ENCODE measurements at places on chromosomes 5 and 9.

DNA sequence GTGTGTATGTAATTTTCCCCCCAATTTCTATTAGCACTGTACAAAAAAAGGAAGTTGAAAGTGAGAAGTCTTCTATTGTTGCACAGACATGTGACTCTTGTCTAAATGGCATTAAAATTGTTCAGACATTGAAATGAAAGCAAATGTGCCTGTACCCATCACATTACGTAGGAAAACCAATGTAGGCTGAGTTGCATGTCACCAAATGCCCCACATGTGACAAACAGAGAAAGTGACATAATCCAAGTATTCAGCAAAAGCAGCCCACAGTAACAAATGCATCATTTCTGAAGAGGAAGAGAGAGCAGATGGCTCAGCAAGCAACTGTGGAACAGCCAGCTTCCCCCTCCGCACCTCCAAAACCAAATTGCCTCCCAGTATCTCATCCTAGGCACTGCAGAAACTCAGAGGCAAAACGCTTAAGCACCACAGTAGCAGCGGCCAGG lies 161.5 kb upstream of the NR4A3 start:
- no peak for DNase-seq

DNA sequence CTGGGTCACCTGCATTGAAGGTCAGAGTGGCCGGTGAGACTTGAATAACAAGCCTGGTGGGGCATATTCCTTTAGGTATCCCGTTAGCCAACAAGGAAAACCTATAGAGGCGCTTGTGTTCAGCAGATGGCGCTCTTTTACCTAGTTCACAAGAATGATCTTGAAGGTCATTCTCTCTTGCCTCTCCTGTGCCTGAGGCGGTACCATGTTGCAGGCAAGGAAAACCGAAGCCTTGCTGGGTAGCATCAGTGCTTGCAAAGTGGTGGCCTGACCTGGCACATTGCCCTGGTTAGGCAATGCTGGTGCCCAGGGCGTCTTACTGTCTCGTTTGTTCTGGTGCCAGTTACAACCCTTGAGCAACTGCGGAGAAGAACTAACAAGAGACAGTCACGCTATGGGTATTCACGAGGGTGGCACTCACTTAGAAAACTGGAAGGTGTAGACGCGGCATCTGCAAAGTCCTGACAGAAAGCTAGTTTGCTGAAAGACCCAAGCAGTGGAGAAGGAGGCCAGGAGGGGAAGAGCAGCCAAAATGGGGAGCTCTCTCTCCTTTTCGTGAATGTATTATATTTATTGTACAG lies 56.7 kb downstream of the AOPEP start:
- DNase-seq, result no peak

DNA sequence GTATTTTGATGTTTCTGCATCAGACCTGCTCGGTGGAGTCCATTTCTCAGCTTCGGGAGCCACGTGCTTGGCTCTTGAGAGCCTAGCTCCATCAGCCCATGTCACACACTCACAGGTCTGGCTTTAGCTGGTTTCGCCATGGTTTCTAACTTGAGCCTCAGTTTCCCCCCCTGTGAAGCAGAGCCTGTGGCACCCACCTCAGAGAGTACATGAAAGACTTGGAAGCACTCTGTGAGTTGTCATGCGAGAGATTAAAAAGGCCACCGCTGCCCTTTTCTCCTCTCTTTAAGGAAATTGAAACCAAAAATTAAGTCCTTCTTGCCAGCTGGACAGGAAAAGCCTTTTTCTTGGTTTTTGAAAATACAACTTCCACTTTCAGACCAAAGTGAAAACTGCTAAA lies 8.8 kb downstream of the TENT4A start:
- DNase-seq, result no peak

DNA sequence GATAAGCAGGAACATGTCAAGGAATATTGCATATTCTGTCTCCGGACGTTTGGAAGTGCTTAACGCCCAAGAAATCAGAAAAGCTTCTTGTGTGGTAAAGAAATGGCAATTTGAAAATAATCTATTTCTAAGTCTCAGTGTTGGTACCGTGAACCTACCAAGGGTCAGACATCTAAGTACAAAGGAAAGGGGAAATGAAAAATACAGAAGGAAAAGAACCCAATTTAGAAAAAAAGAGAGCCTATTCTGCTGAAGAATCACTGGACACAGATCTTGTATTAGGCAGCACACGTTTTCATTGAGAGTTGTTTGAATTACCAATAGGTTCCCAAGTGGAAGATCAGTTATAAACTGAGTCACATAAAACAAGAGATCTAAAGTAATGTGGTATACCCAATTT lies 46.9 kb upstream of the CEP78 start:
- no peak for DNase-seq

- DNase-seq, result no peak
Measured at GRCh38 chr9:130387398-130387797, 57.4 kb upstream of the ASS1 start.

- DNase-seq, result no peak
Measured at GRCh38 chr9:79049371-79049770, 522.4 kb upstream of the TLE4 start.

- no peak for DNase-seq
Measured at GRCh38 chr5:147643142-147643541, 133.3 kb upstream of the DPYSL3 start.

DNA sequence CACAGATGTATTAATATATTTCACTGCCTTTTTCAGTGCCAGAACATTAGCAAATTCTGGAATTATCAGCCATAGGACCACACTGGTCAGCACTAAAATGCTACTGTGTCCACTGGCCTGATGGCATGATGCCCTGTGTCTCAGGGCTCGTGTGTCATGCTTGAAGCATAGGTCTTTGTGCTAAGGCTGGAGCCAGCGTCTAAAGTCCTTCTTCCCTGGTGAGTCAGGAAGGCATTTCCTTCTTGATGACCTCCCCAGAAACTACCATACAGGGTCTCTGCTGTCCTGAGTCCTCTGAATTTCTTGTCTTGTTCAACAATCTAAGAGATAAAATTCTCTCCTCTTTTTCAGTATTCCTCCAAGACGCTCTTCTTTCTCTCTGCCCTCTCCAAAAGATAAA lies 489.9 kb downstream of the PSAT1 start:
- no peak for DNase-seq

GRCh38 chr5:177261510-177261909 lies 42.0 kb downstream of the RAB24 start:
- no peak for DNase-seq

GRCh38 chr9:13267743-13268142 lies 11.7 kb downstream of the MPDZ start:
- no peak for DNase-seq

DNA sequence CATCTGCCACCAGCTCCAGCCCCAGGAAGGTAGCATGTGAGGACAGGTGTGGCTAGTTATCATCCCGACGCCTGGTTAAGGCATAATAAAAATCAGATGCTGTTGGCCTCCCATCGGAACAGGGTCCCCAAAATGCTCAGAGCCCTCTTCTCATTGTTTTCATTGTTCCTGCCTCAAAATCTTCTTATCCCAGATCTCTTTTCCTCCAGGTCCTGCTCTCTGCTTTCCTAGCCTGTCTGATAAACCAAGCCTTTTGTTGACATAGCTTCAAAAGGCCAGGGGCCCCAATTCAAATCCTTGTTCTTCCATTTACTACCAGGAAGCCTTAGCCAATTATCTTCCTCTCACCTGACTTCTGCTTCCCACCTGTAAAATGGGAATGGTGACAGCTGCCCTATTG lies 130.1 kb upstream of the ADRA1B start:
- no peak for DNase-seq

DNA sequence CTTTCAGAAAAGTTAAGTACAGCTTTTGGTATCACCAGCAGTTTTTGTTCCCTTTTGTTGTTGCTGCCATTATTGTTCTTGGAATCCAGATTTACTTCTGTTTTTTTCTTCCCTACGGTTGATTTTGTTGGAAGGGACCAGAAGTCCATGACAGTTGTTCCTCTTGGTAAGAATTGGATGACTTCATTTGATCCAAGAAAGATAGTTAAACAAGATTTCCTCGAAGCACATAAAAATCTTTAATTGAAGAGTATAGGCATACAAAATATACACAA lies 65.4 kb downstream of the CDC42SE2 start:
- no peak for DNase-seq

DNA sequence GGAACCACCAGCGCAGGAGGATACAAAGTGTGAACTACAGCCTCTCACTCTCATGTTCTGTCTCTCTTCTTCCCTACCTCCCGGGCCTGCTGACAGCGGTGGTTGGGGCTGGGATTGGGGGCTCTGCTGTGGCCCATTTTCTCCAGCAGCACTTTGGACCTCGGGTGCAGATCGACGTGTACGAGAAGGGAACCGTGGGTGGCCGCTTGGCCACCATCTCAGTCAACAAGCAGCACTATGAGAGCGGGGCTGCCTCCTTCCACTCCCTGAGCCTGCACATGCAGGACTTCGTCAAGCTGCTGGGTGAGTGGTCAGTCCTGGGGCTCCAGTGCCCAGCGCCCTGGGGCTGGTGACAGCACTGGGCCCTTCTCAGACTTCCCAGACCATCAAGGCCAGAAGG lies 4.7 kb downstream of the PCYOX1L start:
- DNase-seq, result no peak

GRCh38 chr5:163566678-163567077 lies 61.3 kb downstream of the MAT2B start:
- no peak for DNase-seq

GRCh38 chr5:89721353-89721752 lies 688.2 kb downstream of the CETN3 start:
- no peak for DNase-seq

DNA sequence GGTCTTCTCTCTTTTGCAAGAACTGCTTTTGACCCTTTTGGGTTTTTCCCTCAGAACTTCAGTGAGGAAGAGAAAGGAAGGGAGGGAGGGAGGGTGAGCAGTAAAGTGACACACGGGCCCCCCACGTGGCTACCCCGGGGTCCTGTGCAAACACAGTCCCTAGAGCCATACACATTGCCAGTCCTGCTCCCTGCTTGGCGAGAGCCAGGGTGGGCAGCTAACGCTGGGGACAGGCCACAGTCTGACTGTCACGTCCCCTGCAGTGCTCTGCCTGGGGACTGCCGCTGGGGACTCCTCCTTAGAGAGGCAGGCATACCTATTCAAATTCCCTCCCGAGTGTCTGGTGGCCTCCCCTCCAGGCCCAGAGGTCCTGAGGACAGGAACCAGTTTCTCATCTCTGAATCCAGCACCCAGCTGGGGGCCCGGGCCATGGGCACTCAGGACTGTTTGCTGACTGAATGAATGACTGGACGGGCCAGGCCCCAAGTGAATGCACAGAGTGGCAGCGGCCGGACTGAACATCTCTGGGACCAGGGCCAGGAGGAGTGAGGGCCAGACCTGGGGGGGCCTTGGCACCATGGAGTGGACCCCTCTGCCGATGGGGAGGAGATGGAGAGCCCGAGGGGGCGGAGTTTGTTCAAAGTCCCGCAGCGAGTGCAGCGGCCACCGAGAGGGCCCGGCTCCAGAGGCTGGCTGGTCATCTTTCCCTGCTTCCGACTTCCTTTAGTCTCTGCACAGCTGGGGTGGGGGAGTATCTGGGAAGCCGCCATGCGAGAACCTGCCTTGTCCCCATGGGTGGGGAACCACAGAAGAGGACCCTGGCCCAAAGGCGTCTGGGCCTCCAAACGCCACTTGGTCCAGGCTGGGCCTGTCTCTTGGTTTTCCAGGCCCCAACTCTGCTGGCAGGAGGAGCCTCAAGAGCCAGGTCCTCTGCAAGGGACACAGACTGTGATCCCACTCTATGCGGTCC lies 5.8 kb downstream of the CCDC187 start:
- DNase-seq, result no peak

GRCh38 chr9:99947395-99947794 lies 40.9 kb downstream of the STX17 start:
- no peak for DNase-seq

DNA sequence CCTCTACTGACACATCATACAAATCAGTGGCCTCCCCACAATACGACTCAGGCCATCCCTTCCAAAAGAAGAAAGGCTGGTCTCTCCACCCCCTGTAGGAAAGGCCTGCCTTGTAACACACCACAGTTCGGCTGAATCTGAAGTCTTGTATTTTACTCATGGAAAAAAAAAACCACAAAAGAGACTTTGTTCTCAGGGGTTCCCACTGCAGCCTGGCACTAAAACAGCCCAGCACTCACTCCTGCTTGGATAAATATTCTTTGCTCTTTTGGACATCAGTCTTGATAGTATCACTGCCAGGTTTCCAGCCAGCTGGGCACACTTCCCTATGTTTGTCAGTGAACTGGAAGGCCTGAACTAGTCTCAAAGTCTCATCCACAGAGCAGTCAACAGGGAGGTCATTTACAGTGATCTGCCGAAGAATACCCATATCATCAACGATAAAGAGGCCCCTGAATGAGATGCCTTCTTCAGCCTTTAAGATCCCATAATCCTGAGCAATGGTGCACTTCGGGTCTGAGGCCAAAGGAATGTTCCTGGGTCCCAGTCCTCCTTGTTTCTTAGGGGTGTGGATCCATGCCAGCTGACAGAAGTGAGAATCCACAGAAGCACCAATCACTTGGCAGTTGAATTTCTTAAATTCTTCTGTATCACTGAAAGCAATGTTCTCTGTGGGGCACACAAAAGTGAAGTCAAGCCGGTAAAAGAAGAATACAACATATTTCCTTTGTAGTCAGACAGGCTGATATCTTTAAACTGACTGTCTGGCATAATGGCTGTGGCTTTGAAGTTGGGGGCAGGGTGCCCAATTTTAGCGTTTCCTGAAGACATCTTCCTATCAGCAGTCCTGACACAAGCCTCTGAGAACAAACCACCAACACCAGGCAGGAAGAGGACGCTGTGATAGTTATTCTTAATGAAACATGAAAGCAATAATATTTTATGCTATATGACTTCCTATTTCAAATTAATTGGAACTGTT lies 198.1 kb downstream of the LURAP1L start:
- DNase-seq, result no peak

GRCh38 chr5:27494887-27495286 lies 456.5 kb upstream of the CDH9 start:
- no peak for DNase-seq

- no peak for DNase-seq
Measured at GRCh38 chr9:2321523-2322148, 300.0 kb upstream of the VLDLR start.

DNA sequence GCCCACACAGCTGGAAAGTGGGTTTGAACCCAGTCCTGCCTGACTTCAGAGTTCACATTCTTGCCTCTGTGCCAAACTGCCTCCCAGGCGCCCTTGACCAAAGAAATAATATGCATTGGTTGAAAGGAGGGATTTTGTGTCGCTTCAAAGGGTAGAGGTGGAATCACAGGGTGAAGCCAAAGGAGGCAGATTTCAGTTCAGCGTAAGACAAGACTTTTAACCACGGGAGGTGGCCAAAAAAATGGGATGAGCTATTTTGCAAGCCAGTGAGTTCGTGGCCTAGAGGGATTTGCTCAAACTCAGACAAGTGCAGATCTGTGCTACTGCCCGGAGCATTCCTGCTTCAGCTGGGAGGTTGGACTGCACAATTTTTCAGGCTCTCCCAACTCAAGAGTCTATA lies 57.6 kb upstream of the RANBP3L start:
- DNase-seq, result no peak

Data from stimulated activated CD8-positive, alpha-beta memory T cell treated with anti-CD3 and anti-CD28 coated beads, Interleukin-4, amount 100 ng/mL, for 24 hours (primary cell).